ENCODE measurements at places on chromosomes 4 and X.

GRCh38 chr4:104795264-104795939 is 300.7 kb upstream of the CXXC4 start:
- DNase-seq, result no peak

DNA sequence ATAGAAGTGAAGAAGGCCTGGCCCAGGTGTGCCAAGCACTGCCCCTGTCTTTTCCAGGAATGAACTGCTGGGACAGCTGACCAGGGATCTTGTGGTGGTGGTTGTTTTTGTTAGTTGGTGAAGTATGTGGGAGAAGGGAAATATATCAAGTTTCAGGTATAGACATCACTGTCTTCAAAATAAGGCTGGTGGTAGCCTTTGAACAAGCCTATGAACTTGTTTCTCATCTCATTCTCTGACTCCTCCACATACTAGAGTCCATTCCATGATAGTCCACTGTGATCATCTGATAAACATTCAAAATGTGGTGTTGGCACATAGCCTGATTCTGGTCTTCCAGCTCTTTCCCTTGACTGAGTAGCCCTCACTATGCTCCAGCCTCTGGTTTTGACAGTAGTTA is 303.7 kb downstream of the CAMK2D start:
- DNase-seq, result peak; percentile 63

GRCh38 chrX:143788265-143788664 is 67.7 kb upstream of the SPANXN2 start:
- DNase-seq, result peak; percentile 23

GRCh38 chr4:94559351-94559806 is 107.6 kb downstream of the PDLIM5 start:
- peak; percentile 57 for DNase-seq

GRCh38 chr4:112007391-112007790 is 137.9 kb upstream of the FAM241A start:
- no peak for DNase-seq

DNA sequence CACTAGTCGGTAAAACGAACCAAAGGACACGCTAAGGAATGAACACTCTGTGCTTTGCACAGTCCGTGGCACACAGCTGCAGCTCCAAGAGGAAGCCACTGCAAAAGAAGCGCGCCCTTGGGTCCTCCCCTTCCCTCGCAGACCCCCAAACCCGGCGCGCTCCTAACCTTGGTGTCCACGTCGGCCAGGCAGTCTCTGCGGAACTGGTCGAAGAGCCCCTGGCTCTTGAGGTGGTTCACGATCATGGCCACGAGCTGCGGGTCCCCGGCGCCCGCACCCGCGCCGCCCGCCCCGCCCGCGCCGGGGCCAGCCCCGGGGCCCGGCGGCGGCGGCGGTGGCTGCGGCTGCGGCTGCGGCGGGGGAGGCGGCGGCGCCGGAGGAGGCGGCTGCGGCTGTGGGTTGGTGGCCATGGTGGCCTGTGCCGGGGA is 333 bp downstream of the BOD1L1 start:
- no peak for DNase-seq

- peak; percentile 16 for DNase-seq
Observed at GRCh38 chr4:25377572-25378436, 741 bp downstream of the ANAPC4 start.

GRCh38 chr4:59247032-59247431 is 1953.1 kb upstream of the ADGRL3 start:
- peak; percentile 14 for DNase-seq

DNA sequence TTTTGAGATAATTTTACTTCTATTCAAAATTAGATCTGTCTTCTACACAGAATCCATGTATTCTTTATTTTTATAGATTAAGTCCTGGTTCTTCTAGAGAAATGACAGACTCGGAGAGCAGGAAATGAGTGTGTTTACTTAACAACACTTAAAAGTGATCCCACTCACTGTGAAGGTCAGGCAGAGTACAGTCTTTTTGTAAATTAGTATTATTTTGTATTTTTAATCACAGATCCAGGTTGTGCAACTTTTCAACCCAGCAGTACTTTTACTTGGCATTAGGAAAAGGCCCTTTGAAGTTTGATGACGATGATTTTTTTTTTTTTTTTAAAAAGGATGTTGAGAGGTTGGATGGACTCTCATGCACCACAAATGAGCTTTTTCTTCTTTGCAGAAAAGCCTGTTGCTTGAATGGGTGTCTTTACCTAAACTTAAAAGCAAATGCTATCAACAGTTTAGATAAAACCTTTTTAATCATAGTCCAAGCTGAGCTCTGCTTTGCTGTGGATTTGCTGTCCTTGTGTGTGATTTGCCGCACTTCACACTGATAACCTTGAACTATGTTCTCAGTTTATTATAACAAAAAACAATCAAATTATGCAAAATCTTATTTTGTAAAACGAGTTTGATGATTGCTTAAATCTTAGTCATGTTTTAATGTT is 114.1 kb downstream of the MXRA5 start:
- peak; percentile 60 for DNase-seq

- no peak for DNase-seq
Observed at GRCh38 chrX:137178392-137178791, 144.6 kb upstream of the GPR101 start.

GRCh38 chrX:29299684-29300083 is 712.4 kb downstream of the IL1RAPL1 start:
- DNase-seq, result peak; percentile 9

- DNase-seq, result no peak
Observed at GRCh38 chr4:158906073-158906472, 137.2 kb downstream of the FNIP2 start.

DNA sequence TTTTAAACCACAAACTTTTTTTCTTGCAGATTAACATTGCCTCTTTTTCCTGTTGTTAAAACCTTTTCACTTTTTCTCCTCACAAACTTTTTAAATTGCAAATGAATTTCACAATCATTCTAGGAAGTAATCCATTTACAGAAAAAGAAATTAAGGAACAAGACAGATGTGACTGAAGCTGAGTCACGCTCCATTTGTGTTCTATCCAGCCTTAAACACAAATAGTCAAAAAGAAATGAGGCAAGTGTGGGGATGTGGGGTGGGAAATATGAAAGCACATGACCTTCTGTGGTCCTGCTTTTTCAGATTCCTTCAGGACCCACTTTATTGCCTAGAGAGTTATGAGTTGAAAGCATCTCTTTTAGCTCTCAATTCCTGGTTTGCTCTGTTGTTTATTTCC is 197.0 kb downstream of the ADGRL3 start:
- peak; percentile 26 for DNase-seq

DNA sequence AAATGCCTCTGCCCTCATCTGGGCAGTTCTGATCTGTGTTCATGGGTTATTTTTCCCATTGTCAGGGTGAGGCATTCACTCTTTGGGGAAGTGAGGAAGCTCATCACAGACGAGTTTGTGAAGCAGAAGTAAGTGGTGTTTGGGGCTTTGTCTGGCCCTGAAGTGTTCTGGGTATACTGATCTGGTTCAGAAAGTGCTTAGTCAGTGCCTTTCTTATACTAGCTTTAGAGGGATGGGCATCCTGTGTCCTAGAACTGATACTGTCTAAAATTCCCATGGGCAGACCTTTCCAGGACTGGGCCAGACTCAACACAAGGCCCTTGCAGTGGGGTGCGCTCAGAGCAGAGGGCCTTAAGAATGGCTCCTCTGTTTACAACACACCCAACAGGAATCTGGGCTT is 6.4 kb downstream of the TRO start:
- DNase-seq, result no peak

DNA sequence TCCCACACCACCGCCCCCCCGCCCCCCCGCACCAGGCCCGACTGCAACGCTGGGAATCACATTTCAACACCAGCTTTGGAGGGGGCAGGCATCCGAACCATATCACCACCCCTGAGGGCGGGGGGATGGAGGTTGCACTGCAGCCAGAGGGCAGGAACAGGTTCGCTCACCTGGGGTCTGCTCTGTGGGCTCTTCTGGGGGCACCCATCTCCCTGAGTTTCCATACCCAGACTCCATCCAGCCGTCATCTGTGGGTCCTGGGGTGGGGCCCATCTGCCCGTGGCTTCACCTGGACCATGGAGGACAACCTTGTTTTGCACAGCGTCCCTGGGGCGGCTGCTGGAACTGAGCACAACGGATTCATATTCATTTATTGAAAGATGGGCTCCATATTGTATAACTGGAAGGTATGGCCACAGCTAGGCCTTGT is 6.9 kb downstream of the PSAPL1 start:
- no peak for DNase-seq

- DNase-seq, result no peak
Observed at GRCh38 chrX:3340016-3340415, 6.4 kb downstream of the MXRA5 start.

- no peak for DNase-seq
Observed at GRCh38 chrX:94123062-94123461, 449.1 kb downstream of the FAM133A start.

GRCh38 chrX:8748855-8749254 is 16.9 kb upstream of the ANOS1 start:
- peak; percentile 63 for DNase-seq

- DNase-seq, result peak; percentile 19
Observed at GRCh38 chrX:43753637-43754036, 97.5 kb downstream of the MAOA start.

DNA sequence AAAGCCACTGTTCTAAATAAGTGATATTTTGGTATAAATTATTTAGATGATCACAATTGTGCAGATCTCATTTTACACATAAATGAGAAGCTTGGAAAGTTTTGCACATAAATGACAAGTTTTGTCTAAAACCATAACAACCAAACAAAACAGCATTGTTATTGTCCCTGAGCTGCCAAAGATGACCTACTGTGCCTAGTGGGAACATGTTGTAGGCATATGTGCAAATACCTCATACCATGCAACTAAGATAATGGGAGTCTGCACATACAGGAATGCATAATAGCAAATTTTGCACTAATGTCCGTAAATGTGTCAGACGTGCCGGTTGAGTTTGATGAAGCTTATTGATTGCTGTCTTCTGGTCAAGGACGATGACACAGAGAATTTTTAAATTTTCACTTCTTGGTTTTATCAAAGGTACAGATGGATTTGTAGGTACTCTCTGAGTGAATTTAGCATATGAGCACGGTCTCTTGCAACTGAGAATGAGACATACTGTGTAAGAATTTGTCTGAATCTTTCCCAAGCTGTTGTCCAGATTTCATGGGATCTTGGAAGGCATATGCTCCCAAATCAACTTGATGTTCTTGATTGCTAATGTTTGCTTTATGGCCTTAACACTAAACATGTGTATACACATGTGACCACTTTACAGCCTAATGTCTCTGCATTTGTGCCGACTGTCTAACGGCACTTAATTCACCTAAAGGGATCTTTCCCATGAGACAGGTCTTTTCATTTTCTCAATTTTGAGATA is 1133.5 kb downstream of the FAT4 start:
- peak; percentile 9 for DNase-seq

- DNase-seq, result no peak
Observed at GRCh38 chrX:349702-350101, 31.1 kb upstream of the GTPBP6 start.

- DNase-seq, result no peak
Observed at GRCh38 chr4:120327276-120327675, 260.6 kb upstream of the MAD2L1 start.

- DNase-seq, result no peak
Observed at GRCh38 chr4:38787693-38788092, 4.9 kb upstream of the TLR10 start.

DNA sequence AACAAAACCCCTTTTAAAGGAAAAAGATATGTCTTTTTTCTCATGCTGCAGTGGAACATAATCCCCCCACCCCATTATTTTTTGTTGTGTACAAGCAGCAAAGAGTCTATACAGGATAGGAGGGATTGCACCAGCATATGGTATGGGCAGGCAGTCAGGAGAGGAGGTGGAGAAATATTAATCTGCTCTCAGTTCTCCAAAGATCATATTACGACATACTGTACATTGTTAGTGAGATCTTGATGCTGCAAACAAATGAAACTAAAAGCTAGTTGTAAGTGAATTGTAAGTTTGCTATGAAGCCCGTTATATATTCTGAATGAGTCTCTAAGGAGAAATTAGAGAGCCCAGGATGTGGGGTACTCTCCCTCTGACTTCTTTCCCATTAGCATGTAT is 75.3 kb downstream of the RAPGEF2 start:
- DNase-seq, result peak; percentile 72

DNA sequence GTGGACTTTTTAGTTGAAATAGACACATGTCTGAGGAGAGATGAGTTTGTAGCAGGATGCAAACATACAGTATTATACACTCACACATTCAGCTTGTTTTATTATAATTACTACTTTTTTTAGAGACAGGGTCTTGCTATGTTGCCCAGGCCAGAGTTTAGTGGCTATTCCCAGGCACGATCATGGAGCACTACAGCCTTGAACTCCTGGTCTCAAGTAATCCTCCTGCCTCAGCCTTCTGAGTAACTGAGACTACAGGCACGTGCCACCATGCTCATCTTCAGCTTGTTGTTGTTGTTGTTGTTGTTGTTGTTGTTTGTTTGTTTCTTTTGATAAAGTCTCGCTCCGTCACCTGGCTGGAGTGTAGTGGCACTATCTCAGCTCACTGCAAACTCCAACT is 94.7 kb upstream of the ACSL4 start:
- DNase-seq, result no peak

DNA sequence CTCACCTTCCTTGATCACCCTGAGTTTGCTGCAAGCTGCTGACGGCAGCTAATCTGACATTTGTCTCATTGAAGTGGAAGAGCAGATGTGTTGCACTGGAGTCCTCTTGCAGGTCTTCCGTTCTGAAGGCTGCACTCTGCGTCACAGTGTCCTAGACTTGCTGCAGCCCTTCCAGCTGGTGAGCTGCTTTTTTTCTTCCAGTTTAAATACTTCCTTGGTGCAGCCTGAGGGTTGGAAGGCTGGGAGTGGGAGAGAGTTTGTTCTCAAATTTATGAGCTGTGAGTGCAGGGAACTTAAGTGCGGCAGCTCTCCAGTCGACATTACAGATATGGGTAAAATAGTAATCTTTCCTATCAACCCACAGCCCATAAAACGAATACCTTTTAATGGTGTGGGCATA is 303.6 kb upstream of the FAT1 start:
- no peak for DNase-seq

DNA sequence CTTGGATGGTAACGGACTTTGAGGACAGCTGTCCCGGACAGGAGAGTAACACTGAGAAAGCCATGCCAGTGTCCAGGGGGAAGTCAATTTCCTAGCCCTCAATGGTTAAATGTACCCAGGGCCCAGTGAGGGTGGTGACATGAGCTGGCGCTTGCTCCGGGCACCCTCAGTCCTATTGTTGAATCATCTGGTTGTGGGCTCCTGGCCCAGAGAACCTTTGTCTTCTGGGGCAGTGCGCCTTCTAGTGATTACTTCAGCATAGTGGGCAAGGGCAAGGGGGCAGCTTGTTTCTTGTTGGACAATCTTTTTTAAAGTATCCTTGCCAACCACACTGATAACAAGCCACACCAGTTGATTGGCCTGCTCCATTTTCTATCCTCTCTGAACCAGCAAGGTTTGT is 30.9 kb upstream of the TRPC5 start:
- DNase-seq, result no peak

- DNase-seq, result no peak
Observed at GRCh38 chr4:518569-519083, 19.6 kb downstream of the PIGG start.

DNA sequence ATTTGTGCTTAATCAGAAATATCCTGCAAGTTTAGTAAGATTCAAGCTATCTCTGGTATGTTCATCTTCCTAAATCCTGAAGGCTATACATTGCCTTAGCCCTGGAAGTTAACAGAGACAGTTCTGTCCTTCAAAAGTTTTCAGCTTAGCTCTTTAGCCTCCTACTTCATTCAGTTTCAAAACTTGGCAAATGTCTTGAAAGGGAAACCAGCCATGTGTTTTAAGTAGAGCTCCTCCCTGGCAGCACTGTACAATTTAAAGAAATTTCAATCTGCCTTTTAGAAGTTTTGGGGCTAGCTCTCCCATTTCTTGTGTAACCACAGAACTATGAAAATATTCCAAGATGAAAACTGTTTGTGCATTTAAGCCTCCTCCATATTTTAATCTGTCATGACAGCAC is 47.0 kb downstream of the FANCB start:
- no peak for DNase-seq

- no peak for DNase-seq
Observed at GRCh38 chrX:88024022-88024421, 506.4 kb downstream of the KLHL4 start.

Data from choroid plexus epithelial cell (primary cell).